Glomerular endothelial cell (primary cell): ENCODE measurements at places on chromosomes 5 and 9.

DNA sequence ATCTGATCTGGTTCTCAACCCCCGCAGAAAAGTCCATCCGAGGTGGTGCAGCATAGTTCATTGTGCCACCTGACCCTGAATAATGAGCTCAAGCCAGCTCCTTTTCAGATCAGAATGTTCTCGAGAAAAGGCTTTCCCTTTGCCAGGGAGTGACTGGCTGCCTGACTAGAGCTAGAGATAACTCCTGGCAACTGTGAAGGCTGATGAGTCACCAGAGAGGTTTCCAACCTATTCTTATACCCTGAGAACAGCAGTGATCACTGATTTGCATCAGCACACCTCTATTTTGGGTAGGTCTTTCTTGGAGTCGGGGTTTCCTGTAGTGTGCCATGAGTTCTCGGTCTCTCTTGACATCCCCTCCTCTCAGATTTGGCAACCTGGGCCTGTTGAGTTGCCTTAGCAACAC is 127.9 kb downstream of the PIK3R1 start:
- no peak for DNase-seq

DNA sequence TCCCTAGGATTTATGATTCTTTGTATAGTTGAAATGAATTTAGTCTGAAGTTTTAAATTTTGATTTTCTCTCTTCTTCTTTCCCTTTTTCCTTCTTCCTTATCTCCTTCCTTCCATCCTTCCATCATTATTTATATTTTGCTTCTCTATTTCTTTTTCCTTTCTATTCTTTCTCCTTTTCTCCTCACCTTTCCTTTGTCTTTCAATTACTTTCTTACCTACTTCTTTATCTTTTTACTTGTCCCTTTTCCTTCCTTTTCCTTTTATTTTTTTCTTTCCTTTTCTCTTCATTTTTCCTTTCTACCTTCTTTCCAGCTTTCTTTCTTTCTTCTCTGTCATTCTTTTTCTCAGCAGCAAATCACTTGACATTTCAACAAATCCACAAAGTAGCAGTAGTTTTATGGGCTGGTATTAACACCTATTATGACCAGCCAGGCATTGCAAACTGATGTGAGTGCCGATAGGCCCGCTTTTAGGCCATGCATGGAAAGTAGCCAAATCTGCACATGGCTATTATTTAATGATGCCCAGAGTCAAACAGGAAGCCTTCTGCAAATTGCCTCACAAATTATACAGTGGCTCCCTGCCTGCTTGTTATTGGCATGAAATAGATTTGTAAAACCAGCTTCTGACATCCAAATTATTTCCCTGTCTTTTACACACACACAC is 37.1 kb upstream of the NR3C1 start:
- DNase-seq, result no peak

DNA sequence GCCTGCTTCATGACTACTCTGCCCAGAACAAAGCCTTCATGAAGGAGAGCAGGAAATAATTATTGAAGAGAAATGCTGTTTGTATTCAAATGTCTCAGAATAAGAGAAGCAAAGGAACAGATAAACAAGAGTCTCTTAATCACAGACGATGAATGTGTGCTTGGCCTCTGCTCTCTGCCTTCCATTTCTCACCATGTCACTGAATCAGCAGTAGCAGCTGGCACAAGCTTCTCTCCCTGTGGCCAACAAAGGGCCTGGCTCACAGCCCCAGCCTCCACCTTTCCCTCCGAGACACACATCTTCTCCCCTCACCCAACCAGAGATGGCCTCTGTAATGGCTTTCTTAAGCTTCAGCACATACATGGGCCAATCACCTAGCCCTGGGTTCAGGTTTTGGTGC is 128.1 kb upstream of the SLIT3 start:
- DNase-seq, result no peak

DNA sequence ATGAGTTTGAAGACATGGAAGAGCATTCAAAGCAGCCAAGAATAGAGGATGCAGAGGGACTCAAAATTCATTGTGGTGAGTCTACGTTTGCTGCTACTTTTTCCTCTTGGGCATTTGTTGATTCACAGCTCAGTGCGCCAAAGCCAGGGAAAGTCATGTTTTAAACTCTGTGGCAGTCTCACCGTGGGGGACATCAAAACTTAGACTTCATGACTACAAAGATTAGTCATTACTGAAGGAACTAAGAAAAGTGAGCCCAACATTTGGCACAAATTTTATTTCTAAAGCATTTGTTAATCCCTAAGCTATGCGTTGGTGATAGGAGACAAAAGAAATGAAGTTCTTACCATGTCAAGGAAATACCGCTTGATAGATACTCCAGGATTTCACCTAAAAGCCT is 73.7 kb upstream of the MTAP start:
- no peak for DNase-seq

DNA sequence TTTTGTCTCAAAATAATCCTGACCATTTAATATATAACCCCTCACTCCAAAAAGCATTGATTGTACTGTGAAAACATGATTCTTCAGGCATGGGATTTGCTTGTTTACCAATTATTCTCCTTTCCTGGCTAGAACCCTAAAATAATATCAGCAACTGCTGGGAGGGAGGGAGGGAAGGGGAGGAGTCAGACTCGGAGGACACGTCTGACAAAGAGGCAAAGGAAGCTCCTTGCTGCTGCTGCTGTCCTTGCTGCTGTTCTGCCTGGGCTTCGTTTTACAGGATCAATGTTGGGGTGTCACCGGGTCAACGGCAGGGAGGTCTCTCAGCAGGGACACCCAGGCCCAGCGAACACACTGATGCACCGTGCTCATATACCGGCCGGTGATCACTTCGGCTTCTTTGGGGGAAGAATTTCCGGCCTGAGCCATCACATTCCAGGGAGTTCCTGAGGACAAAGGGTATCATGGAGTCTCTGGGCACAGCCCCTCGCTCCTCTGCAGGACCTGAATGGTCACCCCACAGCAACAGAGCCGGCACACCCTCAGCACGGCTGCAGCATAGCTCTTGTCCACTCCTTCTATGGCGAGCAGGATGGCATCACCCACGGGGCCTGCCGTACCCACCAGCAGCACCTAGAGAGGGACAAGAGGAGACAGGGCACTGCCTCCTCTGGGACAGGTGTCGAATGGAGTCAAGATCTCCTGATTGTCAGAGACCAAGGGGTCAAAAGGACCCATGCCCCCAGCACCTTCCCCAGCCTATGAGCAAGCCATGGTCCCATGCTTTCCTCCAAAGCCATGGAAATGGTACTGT is 27.9 kb downstream of the MED10 start:
- no peak for DNase-seq
